ENCODE measurements at places on chromosomes 1 and 21. TPM values are rescaled to one million over a fixed set of nuclear protein-coding genes. Genes with fewer than 3 reads are reported as not detected.

Gene GNG4
- total RNA-seq, result 0.16 TPM

Gene EVA1B
- 59.6 TPM for total RNA-seq

Gene ZNF687
- 10.6 TPM for total RNA-seq

Gene TAGLN2
- 327 TPM for total RNA-seq

Gene DHDDS
- total RNA-seq, result 56.8 TPM

Gene RIMKLA
- 0.06 TPM for total RNA-seq

Gene TTC39A
- 0.97 TPM for total RNA-seq

Gene PLEKHN1
- 0.16 TPM for total RNA-seq

Gene RUNX3
- not detected for total RNA-seq

Gene IFI44L
- total RNA-seq, result 5.7 TPM

Gene GUCA2B
- not detected for total RNA-seq

Gene SPATC1L
- total RNA-seq, result 3.1 TPM

Gene MFSD2A
- 0.32 TPM for total RNA-seq

Gene CD101
- 0.44 TPM for total RNA-seq

Gene FALEC
- total RNA-seq, result not detected

Gene CA14
- total RNA-seq, result not detected

Gene RRP15
- total RNA-seq, result 6.0 TPM

Gene SH2D1B
- not detected for total RNA-seq

Gene ISG15
- 256 TPM for total RNA-seq

Gene SYTL1
- not detected for total RNA-seq

Gene MTF1
- total RNA-seq, result 4.8 TPM

Gene ADGRL4
- total RNA-seq, result 282 TPM

Gene FAM151A
- total RNA-seq, result not detected

Gene SEMA4A
- total RNA-seq, result 0.16 TPM

Gene RIMS3
- total RNA-seq, result 0.16 TPM

Gene C21orf58
- total RNA-seq, result 4.9 TPM

Gene STIL
- total RNA-seq, result 7.0 TPM

Gene SLFNL1
- 0.69 TPM for total RNA-seq

Gene TUT4
- total RNA-seq, result 10.4 TPM

Gene SEMA6C
- 15.6 TPM for total RNA-seq

Gene XCL1
- not detected for total RNA-seq

Gene PSRC1
- total RNA-seq, result 3.1 TPM

Gene AMY2A
- not detected for total RNA-seq

Gene AMY1B
- total RNA-seq, result not detected

Gene RCSD1
- 22.5 TPM for total RNA-seq

Gene FAM72D
- 1.5 TPM for total RNA-seq

Gene ZC3H12A
- total RNA-seq, result 4.4 TPM

Gene SLC25A33
- total RNA-seq, result 2.6 TPM

Gene NUF2
- total RNA-seq, result 14.2 TPM

Gene ACTL8
- not detected for total RNA-seq

Gene DNAJC6
- total RNA-seq, result 14.5 TPM

Gene BACE2
- 618 TPM for total RNA-seq

Gene BCAS2
- total RNA-seq, result 31.2 TPM

Gene SPRR4
- total RNA-seq, result not detected

Gene OR2T5
- total RNA-seq, result not detected

Gene ETV3L
- total RNA-seq, result not detected

Gene CCDC181
- not detected for total RNA-seq

Gene CTTNBP2NL
- total RNA-seq, result 15.5 TPM

Gene LCE1A
- not detected for total RNA-seq

Gene CHAF1B
- total RNA-seq, result 2.8 TPM

Gene AUNIP
- total RNA-seq, result 2.1 TPM

Gene CFAP141
- not detected for total RNA-seq

Gene FLG2
- total RNA-seq, result not detected

Gene CFAP126
- not detected for total RNA-seq
